ENCODE measurements at places on chromosomes 1 and 21.
A peak's percentile ranks its signal among the peaks of the same experiment; 100 is the strongest.

GRCh38 chr1:102937401-102937800 lies 170.9 kb downstream of the COL11A1 start:
- no peak for DNase-seq

GRCh38 chr21:42198929-42199867 lies 19.7 kb upstream of the ABCG1 start:
- no peak for DNase-seq

DNA sequence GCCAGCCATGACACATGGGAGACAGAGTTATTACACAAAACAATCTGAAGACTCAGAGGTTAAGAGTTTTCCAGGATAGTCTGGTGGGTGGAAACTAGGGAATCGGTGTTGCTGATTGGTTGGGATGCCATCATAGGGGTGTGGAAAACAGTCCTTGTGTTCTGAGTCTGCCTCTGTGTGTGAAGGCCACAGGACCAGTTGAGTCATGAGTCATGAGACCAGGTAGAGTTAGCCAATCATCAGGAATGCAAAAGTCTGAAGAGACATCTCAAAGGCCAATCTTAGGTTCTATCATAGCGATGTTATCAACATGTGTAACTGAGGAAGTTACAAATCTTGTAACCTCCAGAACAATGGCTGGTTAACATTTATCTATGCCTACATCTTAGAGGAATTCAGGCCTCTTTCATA lies 49.7 kb upstream of the NEK7 start:
- DNase-seq, result no peak

GRCh38 chr1:155003766-155004351 lies 1.3 kb downstream of the ZBTB7B start:
- DNase-seq, result no peak

- DNase-seq, result no peak
These were observed 277.9 kb downstream of the GRIK1 start for GRCh38 chr21:29661672-29662442.

GRCh38 chr1:160646711-160647328 lies at the start of gene SLAMF1:
TSS of gene SLAMF1 (minus strand) at chr1:160647044. CDS start at chr1:160646945, 99 bp downstream.
- peak; percentile 27 for DNase-seq

DNA sequence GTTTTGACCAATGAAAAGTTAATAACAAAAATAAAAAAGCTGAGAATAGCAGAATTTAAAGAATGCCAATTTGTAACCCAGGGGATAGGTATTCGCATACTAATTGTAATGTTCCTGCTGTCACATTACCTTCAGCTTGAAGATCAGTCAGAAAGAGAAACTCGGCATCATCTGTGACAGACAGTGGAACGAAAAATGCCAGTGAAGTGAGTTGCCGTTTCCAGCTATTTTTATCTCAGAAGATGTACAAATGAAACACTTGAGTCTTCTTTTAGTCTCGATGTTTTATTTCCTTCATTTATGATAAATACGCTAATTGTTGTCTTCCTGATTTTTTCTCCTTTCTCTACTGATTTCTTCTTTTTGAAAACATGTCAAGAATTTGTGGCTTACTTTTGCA lies 26.1 kb downstream of the RGS21 start:
- no peak for DNase-seq

- no peak for DNase-seq
These were observed 13.1 kb downstream of the RNF187 start for GRCh38 chr1:228500143-228500734.

DNA sequence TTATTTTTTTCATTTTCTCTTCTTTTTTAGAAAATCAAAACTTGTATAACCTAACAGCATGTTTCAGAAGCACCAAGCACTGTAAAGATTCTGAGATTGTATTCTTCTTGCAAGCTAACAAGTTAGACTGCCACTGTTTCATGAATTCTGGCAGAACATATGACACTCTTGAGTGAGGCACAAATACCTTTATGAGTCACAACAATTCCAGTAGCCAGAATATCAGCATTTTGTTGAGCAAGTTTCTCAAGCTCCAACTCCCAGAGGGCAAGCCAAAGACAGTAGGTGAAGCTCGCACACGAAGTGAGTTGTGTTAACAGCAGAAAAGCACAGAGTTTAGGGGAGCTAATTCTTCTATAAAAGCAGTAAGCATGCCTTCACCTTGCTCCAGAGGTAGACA lies 268.8 kb upstream of the NCAM2 start:
- DNase-seq, result no peak
